Dorsolateral prefrontal cortex (tissue), 122 donors: ENCODE measurements at places on chromosomes 13 and 19.

DNA sequence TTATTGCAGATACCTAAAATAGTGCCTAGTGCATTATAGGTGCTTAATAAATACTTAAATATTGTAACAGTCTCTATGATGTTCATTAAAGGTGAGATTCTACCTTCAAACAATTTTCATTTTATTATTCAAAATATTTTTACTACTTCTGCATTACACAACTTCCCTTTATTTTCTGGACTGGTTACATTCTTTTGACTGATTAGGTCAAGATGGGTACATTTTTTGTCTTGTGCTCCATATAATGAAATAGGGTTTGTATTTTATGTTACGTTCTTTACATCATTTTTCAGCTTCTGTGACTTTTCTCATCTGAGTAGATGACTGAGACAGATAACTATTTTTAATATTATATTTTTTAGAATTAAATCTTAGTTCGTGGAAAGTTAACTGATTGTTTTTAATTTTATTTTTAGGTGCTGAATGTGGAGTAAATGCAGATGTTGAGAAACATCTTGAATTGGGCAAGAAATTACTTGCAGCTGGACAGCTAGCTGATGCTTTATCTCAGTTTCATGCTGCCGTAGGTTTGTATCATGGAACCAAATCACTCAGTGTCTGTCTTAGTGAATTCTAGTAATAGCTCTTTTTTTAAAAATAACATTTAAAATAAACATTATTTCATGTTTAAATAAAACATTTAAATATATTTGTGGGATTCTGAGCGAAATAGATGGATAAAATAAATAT, 32.0 kb downstream of the DNAJC3 start:
- DNase-seq = no peak

DNA sequence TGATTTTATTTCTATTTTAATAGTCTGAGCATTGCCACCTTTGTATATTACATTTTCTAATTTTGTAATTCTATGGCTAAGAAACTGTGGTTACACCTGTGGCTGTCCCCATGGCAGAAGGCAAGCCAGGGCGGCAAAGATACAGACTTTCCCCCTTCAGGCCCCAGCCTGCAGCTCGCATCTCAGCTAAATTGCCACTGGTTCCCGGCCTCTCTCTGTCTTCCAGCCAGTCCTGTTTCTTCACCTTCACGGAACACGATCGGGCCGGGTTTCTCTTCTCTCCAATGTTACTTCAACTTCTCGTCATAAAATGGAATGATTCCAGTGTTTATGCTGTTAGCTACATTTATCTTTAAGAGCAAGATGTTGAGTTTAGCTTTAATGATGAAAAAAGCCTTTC, 124.5 kb upstream of the ZNF507 start:
- no peak for DNase-seq

- no peak for DNase-seq
Measured at GRCh38 chr19:2276429-2276986, 5.5 kb downstream of the PEAK3 start.

DNA sequence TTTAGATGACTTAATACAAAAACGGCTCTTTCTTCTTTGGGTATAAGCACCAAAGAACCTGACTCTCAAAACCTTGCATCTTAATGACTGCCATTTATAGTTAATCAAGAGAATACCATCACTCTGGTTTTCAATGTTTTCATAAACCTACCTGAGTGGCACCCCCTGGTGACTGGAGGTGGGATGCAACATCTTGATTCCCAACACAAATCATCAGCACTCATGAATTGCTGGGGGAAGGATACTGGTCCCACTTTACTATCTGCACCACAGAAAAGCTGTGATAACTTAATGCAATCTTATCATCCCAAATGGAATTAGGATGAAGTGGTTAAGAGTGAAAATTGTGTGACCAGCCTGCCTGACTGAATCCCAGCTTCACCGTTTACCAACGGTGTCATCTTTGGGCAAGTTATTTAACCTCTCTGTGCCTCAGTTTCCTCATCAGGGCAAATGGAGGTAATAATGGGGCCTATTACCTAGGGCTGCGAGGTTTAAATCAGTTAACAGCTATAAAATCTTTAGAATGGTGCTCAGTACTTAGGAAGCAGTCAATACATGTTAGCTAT, 366.4 kb downstream of the KLF12 start:
- DNase-seq = no peak

DNA sequence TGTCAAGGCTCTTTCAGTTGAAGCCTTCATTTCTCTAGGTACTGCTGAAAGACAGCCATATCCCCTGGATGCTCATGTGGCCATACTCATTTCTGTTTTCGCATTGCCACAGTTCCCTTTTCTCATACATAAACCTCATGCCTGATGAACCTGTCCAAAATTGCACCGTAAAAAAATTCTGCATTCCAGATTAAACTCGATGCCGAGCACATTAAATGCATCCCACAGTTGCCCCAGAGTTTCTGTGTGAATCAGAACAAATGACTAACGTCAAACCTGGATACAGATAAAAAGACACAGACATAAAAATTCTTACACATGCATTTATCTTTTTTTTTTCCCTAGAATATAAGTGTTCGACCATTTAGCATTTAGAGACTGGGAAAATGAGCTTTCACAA, 288.2 kb downstream of the COG6 start:
- DNase-seq = no peak

GRCh38 chr13:110341445-110342244, 34.6 kb downstream of the COL4A2 start:
- no peak for DNase-seq

- no peak for DNase-seq
Measured at GRCh38 chr13:77113496-77113895, 86.5 kb upstream of the FBXL3 start.
